ENCODE measurements at places on chromosomes 2 and 18.

GRCh38 chr2:29517413-29517812, 402.2 kb downstream of the CLIP4 start:
- DNase-seq: no peak

DNA sequence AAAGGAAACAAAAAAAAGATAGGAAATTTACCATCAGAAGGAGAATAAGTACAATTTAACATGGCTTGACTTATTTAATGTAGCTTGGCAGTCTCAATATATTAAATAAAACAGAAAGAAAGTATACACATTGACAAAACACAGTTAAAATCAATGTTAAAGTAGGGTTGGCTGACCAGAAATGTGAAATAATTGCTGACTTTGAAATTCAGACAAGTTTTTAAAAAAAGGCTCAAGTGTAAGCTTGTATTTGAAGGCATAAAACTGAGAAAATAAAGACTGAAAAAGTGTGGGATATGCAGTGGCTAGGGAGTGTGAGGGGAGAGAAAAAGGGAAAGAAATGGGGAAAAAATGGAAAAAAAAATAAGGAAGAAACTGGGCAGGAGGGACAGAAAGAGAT, 665.8 kb downstream of the LRP1B start:
- no peak for DNase-seq

DNA sequence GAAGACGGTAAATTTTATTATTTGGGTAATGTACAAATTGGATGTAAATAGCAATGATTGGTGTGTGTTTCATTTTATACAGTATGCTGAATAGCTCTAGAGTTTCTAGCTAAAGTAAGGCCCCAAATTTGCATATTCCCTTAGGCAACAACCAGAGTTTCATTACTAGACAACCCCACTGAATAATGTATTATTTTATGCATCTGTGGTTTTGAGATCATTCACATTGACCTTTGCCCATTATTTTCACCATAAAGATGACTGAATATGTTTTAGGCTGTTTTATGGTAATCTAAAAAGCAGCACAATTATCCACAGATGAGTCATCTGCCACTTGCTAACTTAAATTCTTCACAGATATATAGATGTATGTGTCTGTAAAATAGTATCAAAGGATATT, 44.5 kb upstream of the C2orf74 start:
- no peak for DNase-seq

GRCh38 chr2:237558961-237559641, 7.3 kb upstream of the PRLH start:
- DNase-seq: peak; percentile 43

- no peak for DNase-seq
Observed at GRCh38 chr18:76488190-76488589, 6.9 kb downstream of the ZNF516 start.

- no peak for DNase-seq
Observed at GRCh38 chr2:223947711-223948205, 2.6 kb upstream of the WDFY1 start.

DNA sequence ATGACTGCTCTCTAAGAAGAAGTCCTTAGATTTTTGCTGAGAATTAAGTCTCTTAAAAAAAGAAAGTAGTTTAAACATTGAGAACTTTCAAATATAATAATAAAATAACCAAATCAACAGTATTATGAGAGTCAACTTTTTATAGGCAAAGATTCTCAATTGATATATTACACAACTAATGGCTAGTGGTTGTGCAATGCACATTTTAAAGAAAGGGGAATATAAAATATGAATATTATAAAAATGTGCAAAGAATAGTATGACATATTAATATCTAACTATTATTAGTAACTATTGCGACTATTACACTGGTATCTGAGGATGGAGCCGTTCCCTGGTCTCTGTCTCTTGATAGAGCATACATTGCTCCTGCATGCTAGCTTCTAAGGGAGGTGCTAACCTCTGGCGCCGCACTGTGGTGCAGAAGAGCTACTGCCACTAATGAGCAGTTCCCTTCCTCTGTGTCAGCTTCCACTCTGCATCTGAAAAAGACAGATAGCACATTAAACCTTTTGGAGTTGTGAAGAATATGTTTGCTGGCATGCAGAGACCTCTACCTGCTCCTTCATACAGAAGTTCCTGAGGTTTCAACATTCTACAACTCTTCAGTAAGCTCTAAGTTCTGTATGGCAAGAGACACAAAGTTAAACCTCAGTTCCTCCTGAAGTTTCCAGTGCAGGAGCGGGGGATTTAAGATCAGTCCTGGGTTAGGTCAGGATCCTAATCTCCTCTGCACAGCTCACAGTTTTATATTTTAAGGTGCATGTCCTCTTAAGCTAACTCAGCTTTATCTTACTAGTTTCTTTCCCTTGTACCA, 3.5 kb upstream of the SLC9A2 start:
- DNase-seq: peak; percentile 35

DNA sequence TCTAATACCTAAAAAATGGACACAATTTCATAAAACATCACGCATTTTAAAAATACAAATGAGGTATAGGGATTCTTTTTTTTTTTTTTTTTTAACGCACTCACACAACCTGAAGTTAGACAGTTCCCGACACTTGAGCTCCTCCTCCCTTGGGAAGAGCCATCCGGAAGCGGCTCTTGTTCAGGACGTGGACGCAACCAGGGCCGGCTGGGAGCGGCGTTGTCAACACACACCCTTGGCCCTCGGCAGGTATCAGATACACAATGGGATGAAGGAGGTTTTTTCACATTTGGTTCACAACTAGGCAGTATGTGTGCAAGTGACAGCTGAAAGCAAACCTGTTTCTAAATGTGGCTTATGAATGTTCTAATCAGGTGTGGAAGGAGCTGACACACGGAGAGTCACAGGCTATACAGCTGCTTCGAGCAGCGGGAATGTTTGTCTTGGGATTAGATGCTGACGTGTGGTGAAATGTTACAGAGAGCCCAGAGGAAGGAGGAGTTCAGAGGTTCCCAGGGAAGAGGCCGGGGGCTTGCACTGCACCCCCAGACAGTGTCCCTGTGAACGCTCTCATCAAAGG, 111.1 kb downstream of the PXDN start:
- DNase-seq: no peak

DNA sequence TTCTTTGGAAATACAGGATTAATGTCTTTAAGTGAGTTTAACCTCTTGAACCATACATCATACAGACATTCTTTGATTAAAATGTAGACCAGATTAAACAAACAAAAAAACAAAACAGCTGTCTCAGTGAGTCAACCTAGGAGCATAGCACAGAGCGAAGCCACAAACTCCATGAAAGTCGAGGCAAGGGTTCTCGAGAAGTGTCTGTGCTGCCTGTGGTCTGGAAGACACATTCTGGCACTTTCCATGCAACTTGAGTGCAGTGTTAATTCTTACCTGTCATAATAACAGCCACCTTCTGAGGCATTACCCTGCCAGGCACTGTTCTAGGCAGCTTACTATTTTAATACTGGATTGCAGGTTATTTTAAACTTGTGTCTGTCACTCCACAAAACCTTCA, 435.5 kb upstream of the MMADHC start:
- no peak for DNase-seq

DNA sequence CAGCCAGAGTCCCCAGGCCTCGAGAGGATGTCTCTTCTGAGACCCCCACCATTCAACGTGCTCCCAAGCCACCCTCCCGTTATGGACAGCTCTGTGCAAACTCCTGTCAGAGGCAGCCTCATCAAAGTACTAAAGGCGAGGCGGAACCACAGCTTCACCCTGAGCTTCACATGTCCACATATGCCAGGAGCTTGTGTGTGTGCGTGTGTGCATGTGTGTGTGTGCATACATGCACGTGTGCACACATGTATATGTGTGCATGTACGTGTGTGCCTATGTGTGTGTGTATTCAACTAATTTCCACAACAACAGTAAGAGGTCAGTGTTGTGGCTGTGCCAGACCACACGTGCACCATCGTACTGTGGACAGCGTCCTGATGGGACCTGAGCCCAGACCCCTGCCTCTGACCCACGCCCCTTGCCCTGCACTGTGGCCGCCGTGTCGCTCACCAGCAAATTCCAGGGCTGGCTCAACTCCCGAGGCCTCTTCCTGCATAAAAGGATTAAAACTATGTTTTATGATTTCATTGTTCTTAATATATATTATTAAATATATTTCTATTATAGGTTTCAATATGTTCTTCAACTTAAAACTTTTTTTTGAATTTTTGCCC, 444.8 kb downstream of the EIPR1 start:
- DNase-seq: no peak

DNA sequence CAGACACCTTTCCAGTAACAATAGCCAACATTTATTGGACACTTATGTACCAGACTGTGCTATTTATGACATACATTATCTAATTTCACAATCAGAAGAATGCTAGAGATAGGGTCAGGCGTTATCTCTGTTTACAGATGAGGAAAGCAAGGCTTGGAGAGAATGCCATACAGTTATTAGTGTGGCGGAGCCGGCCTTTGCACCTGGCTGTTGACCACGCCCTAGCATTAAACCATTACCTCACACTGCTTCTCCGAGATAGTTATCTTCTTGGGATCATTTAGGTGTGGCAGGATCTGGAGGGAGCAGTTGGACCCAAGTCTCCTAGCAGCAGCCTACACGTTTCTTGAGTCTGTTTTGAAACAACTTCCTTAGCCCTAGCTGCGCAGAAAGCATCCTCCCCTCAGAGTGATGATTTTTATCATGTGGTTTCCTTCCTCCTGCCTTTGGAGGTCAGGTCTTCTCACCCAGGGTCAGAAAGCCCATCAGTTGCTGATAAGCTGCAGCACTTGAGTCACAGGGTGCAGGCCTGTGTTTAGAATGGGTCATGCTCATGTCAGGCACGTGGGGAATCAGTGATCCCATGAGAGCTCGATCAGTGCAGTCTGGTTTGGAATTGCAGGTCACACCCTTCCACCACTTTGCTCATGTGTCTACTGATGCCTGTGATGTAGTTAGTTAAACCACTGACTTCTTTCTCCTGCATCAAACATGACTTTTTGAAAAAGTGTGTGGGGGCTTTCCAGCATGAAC, 118.2 kb downstream of the SPTBN1 start:
- DNase-seq: peak; percentile 98

GRCh38 chr2:109448946-109449788, 164.6 kb downstream of the SEPTIN10 start:
- DNase-seq: no peak

- DNase-seq: peak; percentile 41
Observed at GRCh38 chr2:158932131-158932645, 36.3 kb upstream of the TANC1 start.

DNA sequence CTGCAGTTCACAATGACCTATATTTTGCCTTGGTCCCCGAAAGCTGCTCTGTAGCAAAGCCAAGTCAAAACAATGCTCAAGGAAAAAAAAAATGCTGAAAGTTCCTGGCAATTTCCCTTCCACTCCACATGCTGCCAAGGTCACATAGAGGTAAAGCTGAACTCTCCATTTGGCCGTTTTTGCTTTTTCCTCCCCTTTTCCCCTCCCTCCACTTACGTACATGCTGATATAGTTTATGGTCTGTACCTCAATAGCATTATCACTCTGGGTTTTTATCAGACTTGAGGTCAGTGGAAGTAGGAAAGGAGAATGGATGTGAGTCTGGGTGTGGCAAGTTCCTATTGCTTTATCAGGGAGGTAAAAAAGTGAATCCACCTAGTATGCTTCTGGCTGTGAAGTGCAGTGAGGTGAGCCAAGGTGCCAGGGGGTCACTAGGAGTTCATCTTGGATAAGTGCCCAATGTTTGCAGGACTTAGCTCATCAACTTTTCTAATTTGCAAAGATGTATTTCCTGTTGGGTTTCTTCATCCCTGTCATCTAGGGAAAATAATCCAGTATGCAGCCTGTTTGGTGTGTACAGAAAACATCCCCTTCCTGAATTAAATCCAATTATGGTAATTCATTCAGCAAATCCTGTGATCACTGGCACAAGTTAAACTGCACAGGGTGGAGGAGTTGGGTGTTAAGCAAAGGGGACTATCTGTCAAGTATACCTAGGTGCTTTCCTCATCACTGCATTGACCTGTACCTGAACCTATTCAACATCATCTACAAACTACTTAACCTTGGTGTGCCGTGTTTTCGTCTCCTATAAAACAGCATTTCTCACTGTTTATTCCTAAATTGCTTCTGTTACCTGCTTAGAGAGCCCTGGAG, 124.3 kb upstream of the CYP26B1 start:
- peak; percentile 65 for DNase-seq

GRCh38 chr2:127884436-127884835, 1.3 kb downstream of the AMMECR1L start:
- DNase-seq: no peak

DNA sequence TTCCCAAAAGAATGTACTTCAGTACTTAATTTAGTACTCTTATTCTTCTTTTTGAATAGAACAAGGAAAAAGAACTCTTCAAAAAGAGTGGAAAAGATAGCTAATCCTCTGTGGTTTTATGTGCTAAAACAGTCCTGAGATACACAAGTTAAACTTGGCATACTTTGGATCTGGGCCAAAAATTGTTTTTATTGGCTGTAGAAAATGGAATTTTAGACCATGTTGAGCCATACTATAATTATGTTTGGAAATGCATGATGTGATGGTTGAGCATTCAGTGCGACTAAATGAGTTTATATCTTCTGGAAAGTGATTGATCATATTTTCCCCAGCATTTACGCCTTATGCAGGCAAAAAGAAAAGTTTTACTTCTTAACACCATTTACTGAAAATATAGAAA, 18.0 kb upstream of the PDE1A start:
- DNase-seq: no peak

- no peak for DNase-seq
Observed at GRCh38 chr2:28627722-28628480, 123.7 kb upstream of the PPP1CB start.

DNA sequence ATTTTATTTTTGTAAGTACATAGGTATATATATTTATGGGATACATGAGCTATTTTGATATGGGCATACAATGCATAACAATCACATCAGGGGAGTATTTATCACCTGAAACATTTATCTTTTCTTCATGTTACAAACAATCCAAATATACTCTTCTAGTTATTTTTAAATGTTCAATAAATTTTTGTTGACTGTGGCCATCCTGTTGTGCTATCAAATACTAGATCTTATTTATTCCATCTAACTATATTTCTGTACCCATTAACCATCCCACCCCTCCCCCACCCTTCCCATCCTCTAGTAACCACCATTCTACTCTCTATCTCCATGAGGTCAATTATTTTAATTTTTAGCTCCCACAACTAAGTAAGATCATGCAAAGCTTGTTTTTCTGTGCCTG, 157.0 kb downstream of the CD226 start:
- no peak for DNase-seq

DNA sequence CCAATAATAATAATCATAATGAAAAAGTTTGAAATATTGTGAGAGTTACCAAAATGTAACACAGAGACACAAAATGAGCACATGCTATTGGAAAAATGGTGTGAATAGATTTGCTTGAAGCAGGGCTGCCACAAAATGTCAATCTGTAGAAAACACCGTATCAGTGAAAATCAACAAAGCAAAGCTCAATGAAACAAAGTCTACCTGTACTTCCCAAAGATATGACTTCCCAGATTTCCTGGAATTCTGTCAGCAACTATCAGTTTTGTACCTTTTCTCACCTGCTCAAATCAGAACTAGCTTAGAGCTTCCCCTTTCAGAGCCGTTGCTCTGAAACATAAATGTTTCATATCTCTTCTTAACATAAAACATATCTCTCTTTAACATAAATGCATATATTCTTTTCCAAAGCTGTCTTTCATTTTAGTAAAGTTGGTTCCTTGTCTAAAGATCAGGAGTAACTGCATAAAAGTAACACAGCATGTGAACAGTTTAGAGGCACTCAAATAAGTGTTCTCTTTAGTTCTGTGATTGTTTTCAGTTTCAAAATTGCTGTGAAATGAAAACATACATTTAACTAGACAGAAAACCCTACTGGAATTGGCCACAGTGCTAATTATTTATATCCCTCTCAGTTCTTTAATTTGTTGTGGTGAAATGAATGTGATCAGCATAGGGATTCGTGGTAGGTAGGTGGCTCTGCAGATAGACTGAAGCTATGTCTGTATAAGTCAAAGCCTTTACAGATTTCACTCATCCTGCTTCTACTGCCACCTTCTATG, 262.5 kb downstream of the KCNJ3 start:
- DNase-seq: no peak

All from Caki2 (cell line).